ENCODE measurements at places on chromosomes 7 and 10. TPM values are rescaled to one million over a fixed set of nuclear protein-coding genes. Genes with fewer than 3 reads are reported as not detected.

Gene ZNF365
- 0.25 TPM for total RNA-seq

Gene HOXA5
- total RNA-seq, result not detected

Gene HPSE2
- total RNA-seq, result not detected

Gene PCDH15
- total RNA-seq, result not detected

Gene RBP3
- not detected for total RNA-seq

Gene SYT15B
- 0.06 TPM for total RNA-seq

Gene CHAT
- not detected for total RNA-seq

Gene RHBDD2
- total RNA-seq, result 38.1 TPM

Gene DYNC1I1
- not detected for total RNA-seq

Gene LDB3
- total RNA-seq, result not detected

Gene JAKMIP3
- total RNA-seq, result 0.29 TPM

Gene TAC1
- 0.29 TPM for total RNA-seq

Gene MEOX2
- not detected for total RNA-seq

Gene HECW1
- total RNA-seq, result not detected

Gene CLDN4
- not detected for total RNA-seq
